ENCODE measurements at places on chromosomes 3 and 15.

DNA sequence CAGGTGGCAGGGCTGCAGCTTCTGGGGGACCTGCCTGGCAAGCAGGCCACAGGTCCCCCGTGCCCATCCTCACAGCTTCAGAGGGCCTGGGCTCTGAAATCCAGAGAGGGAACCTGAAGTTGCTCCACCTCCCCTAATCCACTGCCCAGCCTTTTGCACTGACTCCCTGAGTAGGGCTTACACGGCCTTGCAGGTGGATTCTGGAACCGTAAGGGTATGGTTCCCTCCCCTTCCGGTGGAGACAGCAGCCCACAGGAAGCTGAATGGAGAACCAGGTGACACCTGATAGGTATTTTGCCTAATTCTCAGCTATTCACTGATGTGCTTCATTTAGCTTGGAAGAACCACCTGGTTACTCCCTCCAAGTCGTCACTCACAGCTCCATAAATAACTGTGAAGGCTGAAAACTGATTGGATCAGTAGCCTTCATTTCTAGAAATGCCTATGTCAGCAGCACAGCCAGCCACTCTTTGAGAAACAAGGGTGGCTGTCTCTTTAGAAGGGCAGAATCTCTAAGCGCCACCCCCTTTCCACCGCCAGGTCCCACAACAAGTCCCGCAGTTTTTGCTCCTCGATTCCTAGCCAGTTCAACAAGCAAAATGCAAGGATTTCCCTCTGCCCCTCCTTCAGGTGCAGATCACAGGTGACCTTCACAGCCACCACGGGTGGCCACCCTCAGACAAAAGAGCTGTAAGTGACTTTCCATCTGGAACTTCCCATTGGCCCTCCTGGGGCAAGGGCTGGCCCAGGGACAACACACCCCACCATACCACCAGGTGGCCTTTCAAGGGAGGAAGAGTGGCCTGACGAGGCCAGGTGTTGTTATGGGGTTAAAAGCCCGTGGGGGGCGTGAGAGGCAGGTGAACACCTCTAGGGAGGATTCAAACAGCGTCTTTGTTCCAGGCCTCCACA, 112.9 kb downstream of the SEC22A start:
- no peak for DNase-seq

GRCh38 chr3:197186887-197187588, 111.4 kb downstream of the DLG1 start:
- no peak for DNase-seq

DNA sequence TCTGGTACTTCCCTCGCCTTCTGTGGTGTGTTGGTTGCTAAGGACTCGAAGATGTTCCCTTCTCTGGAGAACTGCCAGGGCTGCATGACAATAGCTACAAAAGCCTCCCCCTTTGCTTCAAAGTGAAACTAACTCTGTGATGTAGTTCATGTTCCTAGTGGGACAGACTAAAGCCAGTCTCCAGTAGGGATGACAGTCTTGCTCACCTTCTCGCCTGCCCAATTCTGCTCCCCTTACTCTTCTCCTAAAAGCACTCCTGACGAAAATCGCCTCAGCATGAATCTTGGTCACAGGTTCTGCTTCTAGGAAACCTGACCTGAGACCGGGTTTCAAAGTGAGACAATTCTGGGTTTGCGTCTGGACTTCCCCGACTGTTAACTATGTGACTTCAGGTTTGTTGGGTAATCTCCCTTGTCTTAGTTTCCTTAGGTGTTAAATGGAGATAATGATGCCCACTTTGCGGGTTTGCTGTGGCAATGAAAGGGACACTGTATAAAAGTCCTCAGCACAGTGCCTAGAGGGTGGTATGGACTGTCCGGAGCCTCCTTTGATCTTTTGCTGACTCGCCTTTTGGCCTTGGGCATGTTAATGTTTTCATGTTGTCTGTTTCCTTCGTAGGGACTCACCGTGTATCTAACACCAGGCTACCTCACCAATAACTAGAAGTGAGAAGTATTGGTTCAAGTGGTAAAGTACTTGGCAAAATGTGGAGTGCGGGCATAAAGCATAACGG, 24.9 kb upstream of the THRB start:
- no peak for DNase-seq

DNA sequence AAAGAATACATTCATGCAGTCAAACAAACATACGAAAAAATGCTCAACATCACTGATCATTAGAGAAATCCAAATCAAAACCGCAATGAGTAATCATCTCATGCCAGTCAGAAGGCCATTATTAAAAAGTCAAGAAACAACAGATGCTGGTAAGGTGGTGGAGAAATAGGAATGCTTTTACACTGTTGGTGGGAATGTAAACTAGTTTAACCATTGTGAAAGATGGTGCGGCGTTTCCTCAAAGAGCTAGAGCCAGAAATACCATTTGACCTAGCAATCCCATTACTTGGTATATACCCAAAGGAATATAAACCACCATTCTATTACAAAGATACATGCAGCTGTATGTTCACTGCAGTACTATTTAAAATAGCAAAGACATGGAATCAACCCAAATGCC, 330.4 kb downstream of the EDEM1 start:
- DNase-seq: no peak

- no peak for DNase-seq
Observed at GRCh38 chr3:1448443-1448842, 355.6 kb downstream of the CNTN6 start.
